ENCODE measurements at places on chromosomes 3 and 15.

DNA sequence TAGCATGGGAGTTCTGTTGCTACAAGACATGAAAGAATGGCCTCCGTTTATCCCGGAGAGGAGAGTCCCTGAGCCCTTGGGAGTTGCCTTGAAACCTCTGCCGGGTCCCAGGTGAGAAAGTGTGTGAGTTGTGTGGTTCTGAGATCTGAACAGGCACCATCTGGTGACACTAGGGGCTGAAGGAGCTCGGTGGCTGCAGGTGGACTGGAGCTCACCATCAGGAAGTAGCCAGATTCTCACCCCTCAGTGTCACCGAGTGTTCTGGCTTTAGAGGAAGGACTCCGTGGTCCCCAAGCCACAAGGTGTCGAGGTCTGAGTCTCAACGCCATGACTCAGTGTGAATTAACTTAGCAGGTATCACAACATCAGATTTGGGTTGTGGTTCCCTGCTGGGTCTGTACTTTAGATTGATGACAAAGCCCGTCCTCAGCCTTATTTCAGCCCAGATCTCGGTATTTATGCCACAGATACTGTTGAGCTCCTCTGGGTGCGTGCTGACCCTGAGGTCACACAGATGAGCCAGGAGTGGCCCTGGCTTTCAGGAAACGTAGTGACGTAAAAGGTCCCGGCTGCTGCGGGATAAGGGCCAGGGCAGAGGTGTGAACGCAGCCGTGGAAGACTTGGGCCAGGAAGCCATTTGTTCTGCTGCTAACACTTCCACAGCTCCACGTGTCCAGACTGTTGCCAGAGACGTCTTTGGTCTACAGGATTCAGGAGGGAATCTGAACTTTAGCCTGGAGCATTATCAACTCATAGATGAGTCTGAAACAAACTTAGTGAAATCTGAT is 54.4 kb downstream of the PGPEP1L start:
- DNase-seq, result no peak

- DNase-seq, result no peak
Observed at GRCh38 chr3:12932347-12932746, 91.0 kb upstream of the RPL32 start.

DNA sequence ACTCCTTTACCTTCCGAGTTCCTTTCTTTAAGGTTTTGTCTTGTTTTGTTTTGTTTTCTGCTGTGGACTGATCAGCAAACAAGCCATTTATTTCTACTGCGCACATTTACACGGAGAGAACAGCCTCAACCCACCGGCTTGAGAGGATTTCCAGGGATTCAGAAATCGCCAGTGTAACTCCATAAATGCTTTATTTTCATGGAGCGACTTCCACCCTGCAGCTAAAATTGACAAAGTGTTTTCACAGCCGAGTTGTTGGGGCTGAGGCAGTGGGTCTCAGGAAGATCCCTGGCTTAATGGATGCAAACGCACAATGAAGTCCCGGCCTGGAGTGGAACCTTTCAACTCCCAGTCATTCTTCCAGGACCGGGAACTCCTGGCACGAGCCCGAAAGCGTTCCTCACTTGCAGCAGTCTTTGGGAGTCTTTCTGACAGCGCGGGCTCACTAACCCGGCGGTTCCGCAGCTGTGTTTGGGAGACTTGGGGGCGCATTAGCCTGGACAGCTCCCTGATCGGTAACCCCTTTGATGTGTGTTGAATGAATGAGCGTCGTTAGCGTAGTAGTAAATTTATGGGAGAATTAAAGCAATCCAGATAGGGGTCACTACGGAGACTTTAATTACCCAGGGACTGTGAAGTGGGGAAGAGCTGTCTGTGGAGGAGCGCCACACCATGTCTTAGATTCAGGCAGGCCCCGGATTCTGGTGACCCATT is 785 bp upstream of the MYRIP start:
- no peak for DNase-seq

GRCh38 chr3:101954936-101955335 is 105.6 kb downstream of the NFKBIZ start:
- no peak for DNase-seq

GRCh38 chr3:159451067-159451466 is 537.6 kb upstream of the IL12A start:
- no peak for DNase-seq

- DNase-seq, result peak; percentile 7
Observed at GRCh38 chr3:30751610-30752299, 142.7 kb downstream of the GADL1 start.

DNA sequence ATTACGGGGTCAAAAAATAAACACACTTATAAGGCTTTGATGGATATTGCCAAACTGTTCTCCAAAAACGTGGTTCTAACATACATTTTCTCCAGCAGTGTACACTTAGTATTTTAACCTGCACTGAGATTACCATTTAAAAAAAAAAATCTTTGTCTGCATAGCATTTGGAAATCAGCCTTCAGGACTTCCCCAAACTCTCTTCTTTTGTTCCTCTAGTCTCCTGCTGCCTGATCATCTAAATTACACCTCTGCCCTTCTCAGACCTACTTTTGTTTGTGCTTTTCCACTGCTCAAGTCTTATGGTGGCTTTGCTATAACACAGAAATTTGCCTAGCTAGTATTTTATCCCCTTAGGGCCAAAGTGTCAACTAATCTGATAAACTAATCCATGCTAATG is 3.8 kb downstream of the NCEH1 start:
- no peak for DNase-seq

GRCh38 chr3:54642147-54642546 is 285.7 kb downstream of the LRTM1 start:
- no peak for DNase-seq

- no peak for DNase-seq
Observed at GRCh38 chr15:44718927-44719292, 7.6 kb downstream of the B2M start.

- no peak for DNase-seq
Observed at GRCh38 chr15:39434751-39435238, 146.1 kb upstream of the THBS1 start.

DNA sequence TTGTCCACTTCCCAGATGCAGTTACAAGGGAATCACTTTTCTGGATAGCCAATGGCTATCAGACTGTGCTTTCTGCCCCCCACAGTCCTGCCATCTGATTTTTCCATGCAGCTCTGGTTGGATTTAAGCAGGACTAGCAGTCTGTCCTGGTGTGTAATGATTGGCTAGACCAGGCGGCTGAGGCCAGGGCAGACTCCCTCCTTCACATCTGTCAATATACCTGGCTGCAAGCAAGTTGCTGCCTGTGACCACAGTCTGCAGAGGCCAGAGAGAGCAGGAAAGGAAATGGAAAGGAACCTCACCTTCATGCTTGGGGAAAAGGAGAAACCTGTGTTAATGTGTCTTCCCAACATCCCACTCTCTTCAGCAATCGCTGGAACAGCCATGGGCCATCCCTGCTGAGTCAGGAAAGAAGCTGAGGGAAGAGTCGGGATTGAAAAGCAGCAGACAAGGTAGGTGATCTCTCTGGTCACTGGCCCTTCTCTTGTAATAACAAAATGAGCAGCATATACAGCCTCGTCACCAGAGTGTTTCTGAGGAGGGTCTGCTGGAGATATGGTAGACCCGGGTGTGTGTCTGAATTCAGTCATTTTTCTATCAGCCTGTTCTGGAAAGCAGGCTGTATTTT is 126.7 kb upstream of the PHLDB2 start:
- DNase-seq, result no peak

- no peak for DNase-seq
Observed at GRCh38 chr3:4644951-4645350, 151.8 kb downstream of the ITPR1 start.

- DNase-seq, result no peak
Observed at GRCh38 chr15:66756295-66756694, 54.3 kb downstream of the SMAD6 start.

GRCh38 chr3:72407766-72408165 is 440.5 kb downstream of the SHQ1 start:
- no peak for DNase-seq

- no peak for DNase-seq
Observed at GRCh38 chr15:83018436-83018835, 7.0 kb upstream of the C15orf40 start.

GRCh38 chr15:48426941-48427340 is 95.7 kb downstream of the DUT start:
- no peak for DNase-seq

DNA sequence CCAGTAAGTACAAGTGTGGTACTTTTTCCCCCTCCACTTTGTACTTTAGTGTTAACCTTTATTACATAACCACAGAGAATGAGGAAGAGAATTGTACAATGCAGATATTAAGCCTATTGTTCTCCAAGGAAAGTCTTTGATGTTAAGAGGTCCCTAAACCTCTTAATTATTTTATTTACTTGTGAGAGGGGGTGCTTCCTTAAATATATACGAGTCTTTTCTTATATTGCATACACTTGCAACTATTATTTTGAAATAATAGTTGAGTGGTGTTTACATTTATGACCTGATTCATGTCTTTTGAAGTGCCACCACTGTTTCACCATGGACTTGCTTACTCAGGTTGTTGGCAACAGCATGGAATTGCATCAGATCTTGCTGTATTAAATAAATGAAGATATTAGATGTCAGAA is 10.1 kb downstream of the USP3 start:
- no peak for DNase-seq

GRCh38 chr3:171685116-171685895 is 125.0 kb downstream of the PLD1 start:
- DNase-seq, result no peak

DNA sequence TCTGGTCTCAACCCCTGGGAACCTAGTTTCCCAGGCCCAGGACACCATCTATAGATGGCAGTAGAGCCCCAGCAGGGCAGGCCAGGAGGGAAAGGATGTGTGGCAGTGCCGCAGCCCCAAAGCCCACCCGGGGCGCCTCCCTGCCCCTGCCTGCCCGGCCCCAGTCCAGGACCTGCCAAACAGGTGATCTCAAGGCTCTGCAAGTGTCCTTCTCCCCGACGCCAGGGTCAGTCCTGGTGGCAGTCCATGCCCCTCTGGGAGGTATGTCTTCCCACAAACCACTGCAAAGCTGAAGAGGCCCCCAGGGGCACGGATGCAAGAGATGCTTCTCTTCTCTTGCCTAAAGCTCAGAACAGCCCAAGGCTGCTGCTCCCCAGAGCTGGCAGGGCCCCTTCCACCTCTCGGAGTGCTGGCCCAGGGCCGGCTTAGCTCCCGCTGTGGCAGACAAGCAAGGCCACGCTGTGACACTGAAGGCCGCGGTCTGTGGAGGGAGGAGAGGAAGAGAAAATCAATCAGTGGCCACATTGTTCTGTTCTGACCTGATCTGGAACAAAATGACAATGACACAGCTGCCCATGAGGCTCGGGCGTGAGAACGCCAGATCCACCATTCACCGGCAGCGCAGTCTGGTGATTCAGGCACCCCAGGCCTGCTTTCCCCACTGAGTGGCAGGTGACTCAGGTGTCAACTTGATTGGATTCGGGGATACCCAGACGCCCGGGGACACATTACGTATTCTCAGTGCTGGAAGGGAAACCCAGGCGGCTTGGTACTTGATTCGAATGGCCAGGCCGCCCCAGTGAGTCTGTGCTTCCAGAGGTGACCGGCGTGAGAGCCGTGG is 34.0 kb downstream of the KLHL25 start:
- DNase-seq, result no peak

DNA sequence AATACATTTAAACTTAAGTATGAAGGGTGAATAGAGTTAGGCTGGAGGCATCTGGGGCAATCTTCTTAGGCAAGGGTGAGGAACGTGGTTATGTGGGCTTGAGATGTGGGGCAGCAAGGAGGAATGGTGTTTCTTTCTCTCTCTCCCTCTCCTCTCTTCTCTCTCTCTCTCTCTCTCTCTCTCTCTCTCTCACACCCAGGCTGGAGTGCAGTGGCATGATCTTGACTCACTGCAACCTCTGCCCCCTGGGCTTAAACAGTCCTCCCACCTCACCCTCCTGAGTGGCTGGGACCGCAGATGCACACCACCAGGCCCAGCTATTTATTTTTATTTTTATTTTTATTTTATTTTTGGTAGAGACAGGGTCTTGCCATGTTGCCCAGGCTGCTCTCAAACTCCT is 4.0 kb upstream of the MGA start:
- no peak for DNase-seq
